SK-N-SH treated with all-trans-retinoic acid at 6 μM for 48 hours (cell line): ENCODE measurements at places on chromosomes 3 and 15.
A peak's percentile ranks its signal among the peaks of the same experiment; 100 is the strongest.

- ATAC-seq, result no peak
These were observed 62.6 kb upstream of the CNTN4 start for GRCh38 chr3:2036076-2036475.

GRCh38 chr3:22159004-22159695 lies 408.1 kb upstream of the ZNF385D start:
- ATAC-seq, result no peak

- no peak for ATAC-seq
These were observed 207.0 kb upstream of the NR2E3 start for GRCh38 chr15:71603379-71603778.

- ATAC-seq, result peak; percentile 85
These were observed 9.2 kb upstream of the SEMA4B start for GRCh38 chr15:90191794-90192509.

- ATAC-seq, result no peak
These were observed 339.6 kb upstream of the ROBO2 start for GRCh38 chr3:76700323-76700722.

- ATAC-seq, result no peak
These were observed 94.5 kb downstream of the FNDC3B start for GRCh38 chr3:172133838-172134237.

DNA sequence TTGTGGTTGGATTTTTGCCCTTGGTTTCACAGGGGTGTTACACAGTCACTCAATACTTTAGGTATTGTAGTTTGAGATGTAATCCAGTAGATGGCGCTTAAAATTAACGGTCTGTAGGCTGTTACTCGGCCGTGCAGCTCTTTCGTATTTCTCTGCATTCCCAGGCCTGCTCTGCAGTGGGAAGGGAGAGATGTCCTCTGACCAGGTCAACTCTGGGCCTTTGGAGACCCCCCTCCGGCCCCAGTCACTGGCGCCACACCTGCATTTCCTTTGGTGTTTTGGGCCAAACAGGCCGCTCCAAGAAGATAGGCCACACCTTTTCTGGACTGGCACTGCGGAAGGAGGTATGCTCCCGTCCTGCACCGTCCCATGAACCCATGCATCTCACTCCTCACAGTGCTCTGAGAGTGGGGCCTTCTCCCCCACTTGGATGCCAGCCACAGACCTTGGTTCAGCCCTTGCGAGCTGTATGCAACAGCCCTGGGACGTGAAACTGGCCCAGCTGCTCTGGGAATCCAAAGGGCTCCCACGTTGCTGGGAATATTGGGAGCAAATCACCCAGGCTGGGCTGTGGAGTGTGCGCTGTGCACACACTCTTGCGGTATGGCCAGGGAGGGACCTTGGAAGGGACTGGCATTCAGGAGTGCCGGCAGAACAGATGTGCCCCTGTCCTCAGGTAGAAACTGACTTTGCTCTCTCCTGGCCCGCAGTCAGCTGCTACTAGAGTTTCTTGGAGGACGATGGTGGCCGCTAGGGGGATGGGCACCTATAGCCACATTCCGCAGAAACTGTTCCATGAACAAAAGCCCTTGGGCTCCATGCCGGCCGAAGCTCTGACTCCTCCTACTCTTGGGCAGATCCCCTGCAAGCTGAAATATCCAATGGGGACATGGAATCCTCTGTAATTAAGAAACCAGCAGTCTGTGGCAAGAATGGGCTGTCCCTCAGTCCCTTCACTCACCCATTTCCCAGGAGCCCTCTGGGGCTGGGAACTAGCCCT lies 410.5 kb upstream of the CADM2 start:
- peak; percentile 99 for ATAC-seq

DNA sequence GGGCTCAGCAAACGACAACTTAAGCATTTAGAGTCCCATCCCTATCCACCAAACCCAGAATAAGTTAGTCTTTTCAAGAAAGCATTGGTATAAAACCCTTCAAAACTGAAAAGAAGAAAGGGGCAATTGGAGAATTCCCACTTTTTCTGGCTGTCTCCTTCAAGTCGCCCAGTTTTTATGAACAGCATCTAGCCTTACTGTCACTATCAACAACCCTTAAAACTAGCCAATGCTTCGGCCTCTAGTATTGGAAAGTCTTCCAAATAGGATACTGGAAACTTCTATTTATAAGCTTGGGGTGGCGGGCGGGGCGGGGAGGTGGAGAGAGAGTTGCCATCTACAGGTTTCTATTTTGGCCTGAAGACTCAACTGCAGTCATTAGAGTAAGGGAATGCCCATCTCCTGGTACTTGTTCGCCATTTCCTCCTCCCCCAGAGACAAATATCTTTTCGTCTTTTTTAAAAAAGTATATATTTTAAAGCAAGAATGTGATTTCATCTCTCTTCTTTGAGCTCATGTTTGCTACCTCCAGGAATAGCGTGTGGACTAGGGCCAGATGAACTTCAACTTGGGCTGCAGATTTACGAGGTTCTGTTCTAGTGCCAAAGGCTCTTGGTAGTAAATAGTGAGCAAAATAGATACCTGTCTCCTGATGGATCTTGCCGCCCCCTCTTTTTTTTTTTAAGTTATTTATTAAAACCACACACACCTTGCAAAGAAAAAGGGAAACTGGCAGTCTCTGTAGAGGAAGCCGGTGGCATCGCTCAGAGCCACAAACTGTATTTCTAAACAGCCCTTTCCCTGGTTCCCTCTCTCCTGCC lies 2.7 kb downstream of the BCL6 start:
- ATAC-seq, result no peak

DNA sequence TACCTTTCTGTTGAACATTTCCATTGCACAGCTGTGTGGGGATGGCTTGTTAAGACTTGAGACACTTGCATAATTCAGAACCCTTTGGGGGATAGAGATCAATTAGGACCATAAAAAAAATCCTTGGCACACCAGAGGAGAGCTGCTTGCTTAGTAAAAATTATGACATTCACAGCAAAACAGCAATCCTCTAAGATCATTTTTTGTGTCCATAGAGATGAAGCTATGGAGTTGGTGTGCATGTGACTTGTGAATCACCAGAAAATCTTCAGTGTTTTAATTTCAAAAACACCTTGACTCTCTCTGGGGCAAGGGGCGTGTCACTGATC lies 7.7 kb downstream of the COL8A1 start:
- no peak for ATAC-seq

DNA sequence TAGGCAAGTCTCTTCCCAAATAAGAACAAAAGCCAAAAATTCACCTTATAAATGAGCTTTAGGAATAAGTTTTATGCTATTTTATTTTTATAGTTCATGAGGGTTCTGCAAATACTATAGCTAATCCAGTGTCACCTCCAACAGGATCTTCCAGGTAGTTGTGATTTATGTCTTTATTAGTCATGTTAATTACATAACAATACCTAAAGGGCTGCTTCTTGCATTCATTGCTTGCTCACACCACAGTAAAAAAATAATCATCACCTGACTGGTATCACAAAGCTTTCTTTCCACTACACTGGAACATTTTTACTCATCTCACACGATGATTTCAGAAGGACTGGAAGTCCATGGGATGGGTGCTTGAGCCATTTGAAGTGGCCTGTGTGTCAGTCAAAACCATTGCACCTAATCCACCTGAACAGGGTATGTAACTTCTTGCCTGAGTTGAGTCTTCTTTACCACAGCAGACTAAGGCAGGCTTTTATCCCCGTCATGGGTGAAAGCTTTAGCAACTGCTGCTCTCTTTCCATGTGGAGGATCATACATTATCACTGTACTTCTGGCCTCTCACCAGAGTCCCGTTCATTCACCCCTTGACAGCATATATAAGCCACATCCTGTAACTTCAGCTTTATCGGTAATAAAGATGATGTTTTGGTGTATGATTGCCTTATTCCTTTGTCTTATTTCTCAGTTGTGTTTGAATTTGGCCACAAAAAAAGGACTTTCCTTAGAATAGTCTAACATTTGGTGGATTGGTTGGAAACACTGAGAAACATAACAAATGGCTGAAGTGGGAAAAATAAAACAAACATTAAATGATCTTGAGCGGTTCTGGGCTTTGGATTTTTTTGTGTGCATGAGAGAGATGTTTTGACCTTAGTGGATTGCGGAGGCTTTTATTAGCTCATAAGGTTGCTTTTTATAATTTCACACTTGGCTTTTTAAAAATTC lies 382.6 kb upstream of the THBS1 start:
- no peak for ATAC-seq

DNA sequence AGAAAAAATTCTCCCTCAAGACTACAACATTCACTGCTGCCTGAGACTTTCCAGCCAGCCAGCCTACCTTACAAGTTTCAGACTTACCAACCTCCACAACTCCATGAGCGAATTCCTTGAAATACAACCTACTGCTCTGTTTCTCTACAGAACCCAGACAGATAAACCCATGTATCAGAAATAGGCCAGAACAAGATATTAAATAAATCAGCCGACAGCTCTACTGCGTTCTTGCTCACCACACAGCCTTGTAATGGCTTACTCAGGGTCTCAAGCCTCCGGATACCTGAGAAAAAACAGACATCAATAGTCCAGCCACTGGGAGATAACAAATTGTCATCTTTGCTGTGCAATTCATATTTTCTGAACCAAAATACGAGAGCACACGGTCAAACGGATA lies 43.6 kb upstream of the LIPC start:
- no peak for ATAC-seq

GRCh38 chr3:17833786-17834559 lies 91.5 kb upstream of the TBC1D5 start:
- no peak for ATAC-seq

DNA sequence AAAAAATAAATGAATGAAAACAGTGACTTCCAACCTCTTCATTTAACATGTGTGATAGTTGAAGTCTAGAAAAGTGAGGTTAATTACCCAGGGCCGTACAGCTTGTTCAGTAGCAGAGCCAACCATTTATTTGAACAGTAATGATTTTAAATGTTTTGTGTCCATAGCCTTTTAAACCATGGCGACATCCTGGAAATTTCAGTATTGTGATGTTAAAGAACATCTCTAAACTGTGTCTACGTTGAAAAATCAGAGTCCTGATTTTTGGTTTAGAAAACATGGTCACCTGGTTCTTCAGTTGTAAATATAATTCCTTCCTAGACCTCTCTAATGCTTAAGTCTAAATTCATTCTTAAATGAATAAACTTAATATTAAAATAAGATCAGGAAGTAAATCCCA lies 14.2 kb downstream of the LPP start:
- no peak for ATAC-seq

DNA sequence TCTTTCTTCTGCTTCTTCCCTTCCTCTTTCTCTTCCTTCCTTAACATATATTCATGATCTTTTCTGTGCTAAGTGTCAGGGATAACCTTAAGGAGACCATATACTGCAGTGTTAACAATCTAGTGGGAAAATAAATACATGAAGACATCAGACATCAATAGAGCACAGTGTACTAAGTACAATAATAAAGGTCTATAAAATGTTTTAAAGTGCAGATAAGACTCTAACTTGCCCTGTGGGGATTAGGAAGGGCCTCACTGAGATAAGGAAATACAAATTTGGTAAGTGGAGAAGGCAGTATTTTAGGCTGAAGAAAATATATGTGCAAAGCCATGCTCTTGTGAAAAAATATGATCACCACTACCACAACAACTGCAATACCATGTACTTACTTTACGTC lies 49.2 kb upstream of the NANOGP8 start:
- no peak for ATAC-seq

DNA sequence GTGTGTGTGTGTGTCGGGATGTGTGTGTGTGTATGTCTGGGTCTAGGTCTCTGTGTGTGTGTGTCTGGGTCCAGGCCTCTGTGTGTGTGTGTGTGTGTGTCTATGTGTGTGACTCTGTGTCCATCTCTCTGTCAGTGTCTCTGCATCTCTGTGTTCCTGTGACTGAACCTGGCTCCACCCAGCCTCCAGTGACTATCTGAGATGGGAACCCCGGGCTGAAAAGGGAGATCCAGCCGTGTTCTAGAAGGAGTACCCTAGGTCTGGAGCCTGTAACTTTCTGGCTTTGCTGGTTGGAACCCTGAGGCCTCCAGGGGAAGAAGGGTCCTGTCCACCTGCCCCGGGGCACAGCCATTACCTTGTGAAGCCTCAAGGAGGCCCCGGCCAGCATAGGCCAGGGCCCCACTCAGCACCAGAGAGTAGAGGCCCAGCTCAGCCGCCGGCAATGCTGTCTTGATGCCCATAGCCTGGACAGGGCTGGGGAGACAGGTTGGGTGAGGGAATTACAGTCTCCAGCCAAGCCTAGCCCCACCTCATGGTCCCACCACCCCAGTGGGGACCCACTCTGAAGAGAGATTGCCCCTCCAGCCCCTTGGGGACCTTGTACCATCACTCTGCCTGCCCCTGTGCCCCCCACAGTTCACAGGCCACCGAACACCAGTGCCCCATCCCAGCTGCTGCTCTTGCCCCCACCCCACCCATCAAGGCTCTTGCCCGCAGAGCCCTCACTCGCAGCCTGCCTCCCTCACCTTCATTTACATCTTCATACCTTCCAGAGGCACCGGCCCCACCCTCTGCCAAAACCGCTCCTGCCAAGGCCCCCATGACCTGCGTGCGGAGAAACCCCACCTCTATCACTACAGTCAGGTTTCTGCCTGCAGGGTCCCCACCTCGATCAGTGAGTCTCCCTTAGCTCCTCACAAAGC lies 2.0 kb downstream of the HHATL start:
- ATAC-seq, result no peak

GRCh38 chr15:33448961-33449606 lies 138.3 kb downstream of the RYR3 start:
- ATAC-seq, result no peak
